GM12892 (cell line): ENCODE measurements at places on chromosomes 5 and 9.

- no peak for DNase-seq
These were observed 37.8 kb downstream of the GOLPH3 start for GRCh38 chr5:32136342-32136741.

DNA sequence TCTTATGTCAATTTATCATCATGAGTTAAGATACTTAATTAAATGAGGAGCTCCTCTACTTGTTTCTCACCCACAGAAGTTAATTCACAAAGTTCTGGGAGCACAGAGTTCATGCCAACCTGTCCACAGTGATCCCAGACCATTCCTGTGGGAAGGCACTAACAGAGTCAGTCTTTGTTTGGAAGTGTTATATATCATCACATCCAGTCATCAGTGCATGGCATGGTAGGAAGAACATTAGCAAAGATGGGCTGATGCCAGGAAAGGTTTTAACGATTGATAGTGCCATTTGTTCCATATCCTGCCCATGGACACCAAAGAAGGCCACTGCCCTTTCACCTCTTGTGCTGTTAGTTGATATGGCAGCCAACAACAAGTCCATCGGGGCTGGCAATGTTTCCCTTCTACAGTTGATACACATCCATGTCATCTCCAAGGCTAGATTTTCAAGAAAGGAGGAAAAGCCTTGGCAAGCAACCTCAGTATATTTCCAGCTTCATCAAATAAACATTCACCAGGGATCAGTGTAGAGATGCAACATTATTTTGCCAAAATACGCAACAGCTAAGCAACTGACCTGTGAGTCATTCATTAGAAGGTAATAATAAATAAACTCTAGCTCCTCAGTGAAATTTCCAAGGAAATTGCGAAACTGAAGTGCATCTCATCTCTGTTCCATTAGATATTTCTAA, 169.6 kb downstream of the RORB start:
- DNase-seq, result no peak

GRCh38 chr9:95753762-95754465, 121.6 kb upstream of the ERCC6L2 start:
- DNase-seq, result no peak

GRCh38 chr9:4020038-4020754, 279.7 kb downstream of the GLIS3 start:
- no peak for DNase-seq

DNA sequence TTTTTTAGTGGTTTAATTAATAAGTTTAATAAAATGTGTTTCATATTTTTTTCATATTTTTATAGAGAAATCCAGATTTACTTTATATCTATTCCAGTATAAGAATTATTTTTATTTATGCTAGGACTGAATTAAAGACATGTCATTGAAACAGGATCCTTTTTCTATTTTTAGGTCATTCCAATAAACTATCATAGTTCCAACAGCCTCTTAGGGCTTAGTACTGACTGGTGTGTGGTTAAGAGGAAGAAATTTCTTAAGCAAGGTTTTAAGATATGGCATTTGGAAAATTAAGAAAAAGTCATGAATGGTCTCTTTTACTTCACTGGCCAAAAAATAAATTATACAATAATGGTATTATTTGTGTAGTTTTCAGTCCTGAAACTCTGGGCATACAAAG, 31.2 kb upstream of the PRR16 start:
- no peak for DNase-seq

DNA sequence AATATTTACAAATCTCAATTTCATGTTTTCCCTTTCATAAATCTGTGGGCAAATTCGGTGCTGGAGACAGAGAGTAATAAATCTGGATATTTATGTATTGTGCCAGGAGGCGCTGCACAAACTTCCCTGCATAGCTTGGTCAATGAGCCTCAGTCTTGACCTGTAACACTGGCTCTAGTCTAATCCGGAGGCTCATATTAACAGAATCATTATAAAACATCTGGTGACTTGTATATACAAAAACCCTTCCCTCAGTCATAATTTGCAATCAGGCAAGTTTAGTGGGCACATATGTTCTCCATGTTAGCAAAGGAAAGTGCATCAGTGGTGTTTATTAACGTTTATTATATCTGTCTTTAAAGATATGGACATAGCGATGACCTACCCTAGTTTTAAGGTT, 104.0 kb upstream of the BNC2 start:
- DNase-seq, result no peak

GRCh38 chr5:140576776-140577201, 12.2 kb downstream of the SLC35A4 start:
- no peak for DNase-seq

GRCh38 chr5:27472000-27472763, 433.8 kb upstream of the CDH9 start:
- DNase-seq, result peak; percentile 1

GRCh38 chr9:35070823-35071813, 1.3 kb downstream of the VCP start:
- DNase-seq, result no peak

- no peak for DNase-seq
These were observed 42.5 kb downstream of the TMEM174 start for GRCh38 chr5:73215531-73215890.

DNA sequence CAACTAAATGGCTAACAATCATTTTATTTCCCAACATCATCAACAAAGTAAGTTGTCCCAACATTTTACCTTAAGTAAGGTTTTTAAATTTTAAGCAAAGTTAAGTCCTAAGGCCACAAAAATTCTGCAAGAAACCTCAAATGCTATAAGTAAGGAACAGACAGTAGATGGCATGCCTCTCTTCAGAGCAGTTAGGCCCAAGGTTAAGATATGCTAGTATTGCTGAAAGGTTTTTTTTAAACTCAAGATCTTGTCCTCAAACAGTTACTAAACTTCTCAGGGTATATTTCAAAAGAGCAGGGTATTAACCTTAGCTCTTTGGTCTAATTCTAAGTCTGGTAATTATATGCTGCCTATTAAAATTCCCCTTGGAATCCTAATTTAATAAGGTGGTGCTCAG, 35.1 kb downstream of the PJA2 start:
- no peak for DNase-seq

DNA sequence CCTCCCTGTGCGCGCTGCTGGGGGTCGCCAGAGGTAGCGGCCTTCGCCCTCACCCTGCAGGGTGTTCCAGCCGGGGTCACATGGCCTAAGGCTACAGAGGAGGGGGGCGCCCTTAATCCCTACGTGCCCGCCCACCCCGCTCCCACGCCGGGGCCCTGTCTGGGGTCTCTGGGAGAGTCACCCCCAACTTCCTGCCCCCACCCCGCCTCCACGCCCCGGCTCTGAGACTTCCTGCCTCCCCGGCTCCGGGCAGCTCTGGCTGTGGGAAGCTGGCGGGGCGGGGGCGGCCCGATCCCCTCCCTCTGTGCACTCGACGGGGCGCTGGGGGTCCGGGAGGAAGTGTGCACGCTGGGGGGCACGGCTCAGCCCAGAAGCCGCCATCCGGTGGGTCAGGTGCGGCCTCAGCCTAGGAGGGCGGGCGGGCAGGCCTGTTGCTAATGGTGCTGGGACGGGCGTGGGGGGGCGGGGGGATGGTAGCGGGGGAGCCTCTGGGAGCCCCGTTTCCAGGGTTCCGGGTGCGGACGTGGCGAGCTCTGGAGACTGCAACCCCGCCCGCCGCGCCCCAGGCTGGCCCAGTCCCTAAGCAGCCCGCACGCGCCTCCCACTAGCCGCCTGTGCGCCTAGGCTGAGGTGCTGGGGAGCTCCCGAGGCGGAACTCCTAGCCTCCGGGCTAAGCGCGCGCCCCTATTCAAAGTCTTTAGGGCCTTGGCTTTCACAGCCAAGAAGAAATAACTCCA, 61.6 kb downstream of the CXXC5 start:
- no peak for DNase-seq

DNA sequence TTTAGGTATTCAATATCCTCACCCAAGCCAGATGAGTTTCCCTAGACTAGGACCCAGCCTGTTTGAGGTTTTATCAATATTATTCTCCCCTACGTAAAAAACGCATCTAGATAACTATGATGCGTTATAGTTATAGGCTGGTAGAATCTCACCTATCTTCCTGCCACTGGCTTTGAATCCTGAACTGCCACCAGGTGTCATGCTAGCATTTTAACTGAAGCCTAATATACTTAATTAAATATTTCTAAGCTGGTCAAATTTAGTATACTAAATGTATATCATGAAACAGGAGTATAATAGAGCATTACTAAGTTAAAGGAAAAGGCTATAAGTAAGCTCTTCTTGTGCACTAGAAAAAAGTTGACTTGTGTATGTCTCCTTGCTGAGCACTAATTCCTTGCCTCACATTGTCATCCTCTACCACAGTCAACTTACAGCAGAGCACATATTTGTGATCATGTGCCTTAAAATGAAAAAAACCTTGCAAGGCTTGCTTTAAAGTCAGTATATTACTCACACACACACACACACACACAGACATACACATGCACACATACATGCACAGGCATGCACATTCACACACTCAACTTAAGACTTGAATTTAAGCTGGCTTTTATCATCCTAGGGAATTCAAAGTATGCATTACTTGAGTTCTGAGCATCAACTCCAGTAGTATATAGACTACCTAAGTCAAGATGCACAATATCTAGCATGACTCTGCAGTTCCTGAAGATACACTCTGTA, 303.4 kb downstream of the ADGRV1 start:
- no peak for DNase-seq

DNA sequence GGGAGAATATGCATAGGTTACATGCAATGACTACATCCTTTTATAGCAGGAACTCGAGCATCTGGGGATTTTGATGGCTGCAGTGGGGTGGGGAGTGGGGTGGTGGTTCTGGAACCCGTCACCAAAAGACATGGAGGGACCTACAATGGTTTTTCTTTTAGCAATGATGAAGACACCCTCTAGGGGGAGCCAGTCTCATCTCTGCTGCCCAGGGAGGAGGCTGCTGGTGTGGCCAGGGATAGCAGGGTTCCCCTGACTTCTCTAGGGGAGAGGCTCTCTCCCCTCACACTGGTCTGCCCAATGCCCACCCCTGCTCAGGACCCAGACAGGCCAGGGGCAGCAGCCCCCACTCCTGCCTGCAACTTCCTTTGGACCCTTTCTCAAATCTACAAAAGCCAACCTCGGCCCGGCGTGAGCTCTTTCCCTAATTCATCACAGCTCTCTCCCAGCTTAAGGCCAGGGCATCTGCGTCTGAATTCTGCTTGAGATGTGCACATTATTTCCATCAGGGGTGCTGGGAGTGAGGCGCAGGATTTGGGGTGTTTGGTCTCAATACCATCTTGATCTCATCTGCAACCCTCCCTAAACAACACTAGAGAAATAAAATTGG, 73.6 kb upstream of the RETREG1 start:
- DNase-seq, result peak; percentile 33

DNA sequence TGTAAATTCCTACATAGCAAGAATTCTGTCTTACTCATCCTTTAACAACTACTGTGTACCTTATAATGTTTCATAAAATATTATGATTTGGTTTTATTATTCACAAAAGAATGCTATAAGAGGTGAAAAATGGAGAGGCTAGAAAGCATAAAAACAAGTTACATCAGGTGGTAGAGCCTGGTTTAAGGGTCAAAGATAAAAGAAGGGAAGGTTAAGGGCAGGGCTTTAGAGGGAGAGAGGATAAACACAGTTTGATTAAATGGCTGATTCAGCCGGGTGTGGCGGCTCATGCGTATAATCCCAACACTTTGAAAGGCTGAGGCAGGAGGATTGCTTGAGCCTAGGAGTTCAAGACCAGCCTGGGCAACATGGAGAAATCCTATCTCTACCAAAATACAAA, 40.4 kb upstream of the HSPB3 start:
- no peak for DNase-seq

DNA sequence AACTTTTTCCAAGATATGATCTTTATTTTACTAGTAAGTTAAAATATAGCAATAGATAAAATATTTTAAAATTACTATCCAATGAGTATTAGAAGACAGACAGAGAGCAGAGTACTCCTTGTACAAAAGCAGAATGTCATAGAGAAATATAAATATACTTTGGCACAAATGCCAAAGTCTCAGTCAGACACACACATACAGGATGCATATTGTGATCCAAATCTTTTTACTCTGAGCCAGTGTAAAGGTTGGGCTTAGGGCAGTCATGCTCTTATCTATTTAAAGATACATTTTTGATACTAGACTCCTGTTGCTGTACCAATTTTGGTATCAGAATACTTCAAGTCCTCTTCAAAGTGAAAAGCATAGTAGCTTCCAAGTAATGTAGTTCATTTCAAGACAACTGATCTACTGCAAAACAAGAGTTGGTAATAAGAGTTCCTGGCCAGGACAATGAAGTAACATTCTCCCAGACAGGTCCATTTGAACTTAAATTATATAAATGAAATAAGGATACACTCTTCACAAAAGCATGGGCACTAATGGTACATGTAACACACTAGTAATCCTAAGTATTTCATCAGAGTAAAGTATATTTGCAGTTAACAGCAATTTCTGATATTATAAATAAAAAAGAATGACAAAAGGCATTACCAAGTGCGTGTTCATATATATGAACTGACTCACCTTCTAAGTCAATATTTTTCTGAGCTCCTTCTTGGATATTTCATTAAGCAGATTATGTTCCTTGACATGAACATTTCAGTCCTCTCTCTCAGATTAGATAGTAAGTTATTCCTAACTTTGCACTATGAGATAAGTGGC, 10.5 kb downstream of the PFDN1 start:
- DNase-seq, result no peak

DNA sequence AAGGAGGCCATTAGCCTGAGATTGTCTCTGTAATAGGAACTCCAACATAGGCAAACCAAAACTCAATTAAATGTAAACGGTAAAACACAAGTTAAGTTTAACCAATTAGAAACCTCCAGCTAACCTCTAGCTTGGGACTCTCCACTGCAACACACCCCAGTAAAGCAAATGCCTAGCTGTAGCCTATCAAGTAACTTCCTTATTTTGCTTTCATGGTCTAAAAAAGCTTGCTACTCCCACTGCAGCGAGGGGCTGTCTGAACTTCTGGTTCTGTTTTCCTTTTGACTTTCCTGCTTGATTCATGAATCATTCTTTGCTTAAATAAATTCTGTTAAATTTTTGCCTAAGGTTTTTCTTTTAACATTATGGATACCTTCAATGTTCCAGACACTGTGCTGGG, 24.4 kb upstream of the C5orf46 start:
- DNase-seq, result no peak
